Activated T-helper 2 cell treated with anti-CD3 and anti-CD28 coated beads, Interferon-gamma antibody, Interleukin-2, Interleukin-4, amounts not matched to agents 10 μg/mL and 5 μg/mL and 100 μg/mL, durations not matched to agents 14 hours and 24 hours and 36 hours (primary cell): ENCODE measurements at places on chromosomes 4 and X.

DNA sequence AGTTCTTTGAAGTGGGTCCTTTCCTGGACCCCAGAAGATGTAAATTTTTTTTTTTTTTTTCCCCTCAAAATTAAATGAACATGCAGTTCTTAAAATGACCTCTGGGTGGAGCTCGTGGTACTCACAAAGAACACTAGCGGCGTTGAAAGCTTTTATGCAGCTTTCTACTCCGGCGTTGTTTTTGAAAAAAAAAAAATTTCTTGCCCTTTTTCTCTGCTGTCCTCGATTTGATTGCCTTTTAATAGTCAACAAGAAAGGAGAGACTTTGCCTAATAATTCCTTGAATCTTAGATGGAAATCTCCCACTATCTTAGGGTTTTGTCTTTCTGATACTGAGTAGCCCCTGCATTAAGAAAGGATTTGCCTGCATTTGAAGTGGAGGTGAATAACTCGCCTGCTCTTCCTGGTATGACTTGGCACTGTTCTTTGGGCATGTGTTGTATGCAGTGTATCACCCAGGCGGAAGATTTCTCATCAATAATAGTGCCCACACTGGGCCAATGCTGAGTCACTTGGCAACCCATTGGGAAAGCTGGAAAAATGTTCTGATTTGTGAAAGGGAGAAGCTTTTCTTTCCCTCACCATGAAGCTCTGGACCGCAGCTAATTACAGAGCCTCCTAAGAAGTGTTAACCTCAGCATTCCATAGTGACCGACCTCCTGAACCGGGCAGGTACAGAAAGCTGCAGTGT is 104.0 kb downstream of the PHEX start:
- no peak for DNase-seq
- no peak overlapping the region for H3K4me3 ChIP-seq
- no peaks in the 10 kb centered on the region for H3K27me3 ChIP-seq
- H3K27ac ChIP-seq, result no peak overlapping the region
- H3K4me1 ChIP-seq, result peaks cover 4% of the 10 kb centered on the region

DNA sequence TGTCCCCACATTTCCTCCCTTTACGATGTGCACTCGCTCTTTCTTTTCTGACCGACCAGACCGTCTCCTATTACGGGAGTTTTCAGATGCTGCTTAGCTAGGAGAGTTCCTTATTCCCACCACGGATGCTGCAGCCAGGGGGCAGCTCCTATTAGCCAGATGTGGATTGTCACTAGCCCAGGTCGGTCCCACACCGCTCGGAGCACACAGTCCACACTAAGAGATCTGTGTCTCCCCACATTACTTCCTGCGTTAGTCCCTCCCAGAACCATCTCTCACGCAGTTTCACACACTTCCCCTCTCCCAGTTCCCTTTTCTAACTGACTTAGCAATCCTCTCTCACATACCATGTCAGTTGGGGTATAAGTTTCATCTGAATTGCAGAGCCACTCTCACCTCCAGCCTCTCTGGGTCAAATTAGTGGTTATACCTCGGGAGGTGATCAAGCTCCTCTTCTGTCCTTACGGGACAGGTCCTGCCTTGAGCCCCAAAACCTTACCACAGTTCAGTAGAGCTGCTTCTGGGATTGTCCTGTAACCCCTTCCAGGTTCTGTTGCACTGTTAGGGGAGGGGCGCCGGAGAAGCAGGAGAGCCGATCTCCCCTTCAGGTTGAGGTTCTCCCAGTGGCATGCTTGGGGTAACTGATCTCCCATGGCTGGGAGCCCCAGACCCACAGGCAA is 28.2 kb downstream of the SULT1E1 start:
- no peaks in the 10 kb centered on the region for H3K36me3 ChIP-seq
- H3K27ac ChIP-seq, result no peak overlapping the region
- H3K27me3 ChIP-seq, result no peaks in the 10 kb centered on the region
- DNase-seq, result no peak
- H3K4me3 ChIP-seq, result peak overlapping the region; percentile 72
- peaks cover 8% of the 10 kb centered on the region for H3K4me1 ChIP-seq

DNA sequence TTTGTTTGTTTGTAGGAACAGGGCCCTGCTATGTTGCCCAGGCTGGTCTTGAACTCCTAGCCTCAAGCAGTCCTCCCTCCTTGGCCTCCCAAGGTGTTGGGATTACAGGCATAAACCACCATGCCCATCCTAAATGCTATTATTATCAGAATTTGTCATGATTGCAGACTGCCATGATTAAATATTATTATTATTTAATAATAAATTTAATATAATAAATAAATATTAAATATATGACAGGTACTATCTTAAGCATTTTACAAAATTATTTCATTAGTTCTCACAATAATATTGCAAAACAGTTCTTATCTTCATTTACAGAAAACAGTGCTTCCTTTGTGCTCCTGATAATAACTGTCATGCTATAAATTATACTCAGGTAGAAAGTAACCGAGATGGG is 133.4 kb upstream of the JADE1 start:
- H3K4me3 ChIP-seq, result no peak overlapping the region
- H3K36me3 ChIP-seq, result no peaks in the 10 kb centered on the region
- H3K27me3 ChIP-seq, result peaks cover 2% of the 10 kb centered on the region
- H3K4me1 ChIP-seq, result peaks cover 2% of the 10 kb centered on the region
- H3K27ac ChIP-seq, result no peak overlapping the region
- DNase-seq, result no peak

DNA sequence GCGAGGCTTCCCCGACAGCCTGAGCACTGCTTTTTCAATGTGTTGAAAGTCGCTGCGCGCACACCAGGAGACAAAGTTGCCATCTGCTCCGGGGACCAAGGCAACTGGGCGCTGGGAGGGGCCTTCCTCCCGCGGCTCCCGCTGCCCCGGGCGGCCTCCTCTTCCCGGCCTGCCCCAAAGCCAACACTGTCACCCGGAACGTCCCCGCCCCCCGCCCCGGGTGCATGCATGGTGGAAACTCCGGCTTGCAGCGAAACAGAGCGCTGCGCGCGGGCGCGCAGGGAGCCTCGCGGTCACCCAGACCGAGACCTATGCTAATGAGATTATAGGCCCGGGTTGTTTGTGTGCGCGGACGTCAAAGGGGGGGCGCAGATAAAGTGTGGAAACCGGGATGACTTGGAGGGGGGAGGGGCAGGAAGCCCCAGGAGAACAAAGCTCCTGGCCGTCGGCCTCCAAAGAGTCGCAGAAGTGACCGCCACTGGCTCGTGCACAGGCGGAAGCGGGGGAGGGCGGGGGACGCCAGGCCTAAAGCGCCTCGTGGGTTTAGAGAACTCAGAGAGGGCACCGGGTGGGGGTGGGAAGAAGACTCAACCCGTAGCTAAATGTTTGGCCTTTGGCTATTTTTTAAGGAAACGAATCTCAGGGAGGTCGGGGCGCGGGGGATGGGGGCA is 88.8 kb downstream of the BCOR start:
- peak overlapping the region; percentile 66 for H3K4me3 ChIP-seq
- peak; percentile 15 for DNase-seq
- peaks cover 26% of the 10 kb centered on the region for H3K4me1 ChIP-seq
- peak overlapping the region; percentile 68 for H3K27ac ChIP-seq
- H3K36me3 ChIP-seq, result no peaks in the 10 kb centered on the region
- H3K27me3 ChIP-seq, result peaks cover 25% of the 10 kb centered on the region

DNA sequence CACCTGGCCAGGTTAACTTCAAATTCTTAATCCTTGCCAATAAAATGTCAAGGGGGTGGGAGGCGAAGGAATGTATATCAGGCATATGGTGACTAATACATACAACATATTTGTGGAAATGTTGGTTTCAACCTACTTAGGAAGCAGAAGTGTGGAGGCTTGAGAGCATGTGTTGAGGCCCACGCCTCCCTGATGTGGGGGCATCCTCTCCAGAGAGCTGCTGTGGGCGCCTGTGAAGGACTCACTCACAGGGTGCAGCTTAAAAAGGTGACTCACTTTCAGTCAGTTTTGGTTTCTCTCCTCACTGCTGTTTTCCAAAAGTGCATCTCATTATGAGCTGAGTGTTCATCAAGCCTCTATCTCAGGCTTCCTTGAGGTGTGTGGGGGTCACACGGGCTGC is 27.5 kb downstream of the LNX1 start:
- H3K4me1 ChIP-seq, result no peaks in the 10 kb centered on the region
- H3K27me3 ChIP-seq, result no peaks in the 10 kb centered on the region
- H3K36me3 ChIP-seq, result no peaks in the 10 kb centered on the region
- no peak overlapping the region for H3K4me3 ChIP-seq

DNA sequence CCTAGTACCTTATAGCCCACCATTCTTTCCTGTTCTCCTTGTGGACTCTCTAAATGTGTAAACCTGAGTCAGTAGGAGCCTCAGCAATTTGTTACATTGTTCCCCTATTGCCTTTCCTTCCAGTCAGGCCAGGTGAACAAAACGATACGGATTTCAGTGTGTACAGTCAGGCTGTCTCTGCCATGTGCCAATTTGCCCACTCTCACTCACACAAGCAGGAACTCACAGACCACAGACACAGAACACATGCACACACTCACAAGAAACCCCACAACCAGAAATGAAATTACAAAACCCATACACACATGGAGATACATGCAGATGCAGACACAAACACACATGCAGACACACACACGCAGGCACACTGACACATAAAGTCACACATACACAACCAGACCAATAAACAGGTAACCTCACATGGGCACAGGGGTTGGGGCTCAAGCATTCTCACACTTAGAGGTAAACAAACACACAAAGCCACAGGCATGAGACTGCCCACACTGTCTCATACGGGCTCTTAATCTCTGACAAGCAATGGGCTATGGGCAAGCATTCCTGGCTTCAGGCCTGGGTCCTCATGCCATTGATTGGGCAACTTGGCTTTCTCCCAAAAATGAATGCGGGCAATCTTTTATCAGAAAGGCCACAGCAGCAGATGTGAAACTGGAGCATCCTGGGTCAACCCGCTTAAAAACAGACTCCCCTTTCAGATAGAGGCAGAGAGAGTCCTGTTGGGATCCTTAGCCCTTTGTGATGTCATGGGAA is 68.7 kb downstream of the NBDY start:
- no peak overlapping the region for H3K4me3 ChIP-seq
- H3K27me3 ChIP-seq, result no peaks in the 10 kb centered on the region
- peak overlapping the region; percentile 53 for H3K27ac ChIP-seq
- peaks cover 42% of the 10 kb centered on the region for H3K4me1 ChIP-seq

- no peaks in the 10 kb centered on the region for H3K4me1 ChIP-seq
- no peaks in the 10 kb centered on the region for H3K36me3 ChIP-seq
- H3K4me3 ChIP-seq, result no peak overlapping the region
- H3K27me3 ChIP-seq, result no peaks in the 10 kb centered on the region
Observed at GRCh38 chr4:177178246-177178645, 131.4 kb upstream of the NEIL3 start.

DNA sequence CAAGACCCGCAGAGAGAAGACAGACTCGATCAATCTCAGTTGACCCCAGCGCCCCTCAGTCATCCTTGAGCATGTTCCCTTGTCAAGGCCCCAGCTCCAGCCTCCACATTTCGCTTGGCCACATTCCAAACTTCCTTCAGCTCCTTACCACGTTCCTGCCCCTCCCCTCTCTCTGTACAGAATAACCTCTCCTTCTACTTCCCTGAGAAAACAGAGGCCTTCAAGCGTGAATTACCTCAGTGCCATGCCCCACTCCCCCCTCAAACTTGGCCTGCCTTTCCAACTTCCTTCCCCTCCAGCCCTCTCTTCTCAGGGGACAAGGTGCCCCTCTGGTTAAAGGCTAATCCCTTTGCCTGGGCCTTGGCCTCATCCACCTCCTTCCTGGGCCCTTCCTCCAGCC is 3.2 kb upstream of the RIPPLY1 start:
- no peak for DNase-seq
- H3K27ac ChIP-seq, result no peak overlapping the region
- no peaks in the 10 kb centered on the region for H3K36me3 ChIP-seq
- H3K27me3 ChIP-seq, result no peaks in the 10 kb centered on the region
- no peak overlapping the region for H3K4me3 ChIP-seq

DNA sequence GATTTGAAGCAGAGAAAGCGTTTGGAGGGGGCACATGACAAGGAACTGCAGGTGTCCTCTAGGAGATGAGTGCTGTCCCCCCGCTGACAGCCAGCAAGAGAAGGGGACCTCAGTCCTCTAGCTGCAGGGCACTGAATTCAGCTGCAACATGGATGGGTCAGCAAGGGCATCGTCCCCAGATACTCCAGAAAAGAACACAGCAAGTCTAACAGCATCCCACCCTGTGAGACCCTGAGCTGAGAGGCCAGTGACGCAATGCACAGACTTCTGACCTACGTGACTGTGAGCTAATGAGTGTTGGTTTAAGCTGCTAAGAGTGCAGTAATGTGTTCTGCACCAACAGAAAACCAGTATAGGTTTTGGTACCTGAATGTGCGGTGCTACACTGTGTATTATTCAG is 11.6 kb upstream of the CENPVL2 start:
- peaks cover 2% of the 10 kb centered on the region for H3K27me3 ChIP-seq
- H3K36me3 ChIP-seq, result no peaks in the 10 kb centered on the region
- no peak overlapping the region for H3K27ac ChIP-seq
- no peaks in the 10 kb centered on the region for H3K4me1 ChIP-seq
- DNase-seq, result no peak
- H3K4me3 ChIP-seq, result no peak overlapping the region

- no peaks in the 10 kb centered on the region for H3K27me3 ChIP-seq
- H3K27ac ChIP-seq, result peak overlapping the region; percentile 72
- H3K36me3 ChIP-seq, result peaks cover 5% of the 10 kb centered on the region
- peaks cover 63% of the 10 kb centered on the region for H3K4me1 ChIP-seq
Observed at GRCh38 chr4:48137846-48138245, 3.8 kb upstream of the TXK start.

GRCh38 chr4:188109157-188109755 is at the start of gene TRIML2:
TRIML2 (minus strand) TSS chr4:188109603; CDS start chr4:188105368, 4,235 bp downstream.
- H3K4me3 ChIP-seq, result no peak within 1 kb of the TSS
- no peaks in the 10 kb centered on the region for H3K4me1 ChIP-seq
- H3K27ac ChIP-seq, result no peak within 1 kb of the TSS
- no peak for DNase-seq
- no peaks in the 10 kb centered on the region for H3K36me3 ChIP-seq

DNA sequence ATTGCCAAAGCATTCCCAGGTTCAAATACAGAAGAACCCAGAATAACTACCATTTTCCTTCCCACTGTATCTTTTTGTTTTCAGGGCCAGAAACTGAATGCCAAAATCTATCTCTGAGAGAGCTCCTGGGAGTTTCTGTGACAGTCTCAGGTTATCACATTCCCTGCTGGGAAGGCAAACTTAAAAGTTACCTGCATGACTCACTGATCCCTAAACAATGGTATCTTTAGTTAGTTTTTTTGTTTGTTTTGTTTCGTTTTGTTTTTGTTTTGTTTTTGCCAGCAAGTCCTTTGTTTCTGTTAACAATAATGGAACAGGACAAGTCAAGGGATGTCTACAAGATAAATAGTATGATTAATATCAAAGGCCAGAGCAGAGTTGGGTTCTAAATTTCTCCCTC is 34.3 kb downstream of the PAPSS1 start:
- no peak overlapping the region for H3K27ac ChIP-seq
- no peaks in the 10 kb centered on the region for H3K27me3 ChIP-seq

DNA sequence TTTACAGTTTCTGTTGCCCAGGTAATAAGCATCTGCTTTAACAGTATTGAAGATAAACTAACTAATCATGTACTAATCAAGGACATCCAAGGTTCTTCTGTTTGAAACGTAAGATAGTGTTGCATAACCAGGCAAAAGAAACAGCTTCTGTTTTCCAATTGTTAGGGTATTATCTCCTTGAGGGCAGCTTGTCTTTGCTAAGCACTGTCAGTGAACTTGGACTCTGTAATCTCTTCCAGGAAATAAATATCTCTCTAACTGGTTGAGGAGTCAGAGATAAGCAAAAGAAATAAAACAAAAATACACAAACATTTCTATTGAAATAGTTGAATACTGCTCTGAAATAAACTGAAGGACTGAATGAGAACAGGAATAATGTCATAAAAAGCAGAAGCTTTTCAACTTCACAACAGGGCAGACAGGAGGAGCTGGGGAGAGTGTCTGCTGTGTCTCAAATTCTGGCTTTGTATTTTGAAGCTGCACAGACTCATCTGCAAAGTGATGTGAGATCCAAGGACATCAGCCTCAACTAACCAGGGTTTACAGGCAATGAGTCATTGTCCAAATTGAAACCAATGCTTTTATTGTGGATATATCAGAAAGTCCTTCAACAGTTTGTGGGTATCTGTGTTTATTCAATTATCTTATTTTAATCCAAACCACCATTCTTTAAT is 1253.0 kb upstream of the PCDH7 start:
- H3K4me3 ChIP-seq, result no peak overlapping the region
- no peak for DNase-seq
- H3K27ac ChIP-seq, result no peak overlapping the region
